ENCODE measurements at places on chromosomes 13 and 19. TPM values are rescaled to one million over a fixed set of nuclear protein-coding genes. Genes with fewer than 3 reads are reported as not detected.

JAK3 gene
- 4.0 TPM for total RNA-seq

CACNG8 gene
- 0.24 TPM for total RNA-seq

KLK2 gene
- total RNA-seq, result not detected

TBC1D17 gene
- total RNA-seq, result 20.4 TPM

RXFP2 gene
- not detected for total RNA-seq

CBARP gene
- total RNA-seq, result 2.4 TPM

DLL3 gene
- total RNA-seq, result not detected

IL11 gene
- not detected for total RNA-seq

LEUTX gene
- total RNA-seq, result not detected

CD37 gene
- total RNA-seq, result 2.6 TPM

ZNF284 gene
- 1.2 TPM for total RNA-seq

IGFL3 gene
- total RNA-seq, result not detected

ZNF536 gene
- total RNA-seq, result 1.9 TPM

ADAMTSL5 gene
- 27.2 TPM for total RNA-seq

RBM42 gene
- 52.4 TPM for total RNA-seq

TEX26 gene
- total RNA-seq, result not detected

RNF17 gene
- not detected for total RNA-seq

ZNF439 gene
- total RNA-seq, result 2.6 TPM

OBI1 gene
- 6.1 TPM for total RNA-seq

ZNF577 gene
- total RNA-seq, result 9.5 TPM

AMER2 gene
- total RNA-seq, result not detected

RASIP1 gene
- 22.9 TPM for total RNA-seq

ATP4B gene
- total RNA-seq, result not detected

ELF1 gene
- total RNA-seq, result 54.2 TPM

SHISA7 gene
- not detected for total RNA-seq

PINLYP gene
- 1.6 TPM for total RNA-seq

FFAR1 gene
- not detected for total RNA-seq

MAMSTR gene
- total RNA-seq, result 0.70 TPM

NECTIN2 gene
- total RNA-seq, result 65.1 TPM

AP2S1 gene
- total RNA-seq, result 103 TPM

OR10H1 gene
- not detected for total RNA-seq
